ENCODE measurements at places on chromosomes 12 and 14.

- no peak for DNase-seq
Measured at GRCh38 chr14:57061009-57061711, 207.5 kb downstream of the EXOC5 start.

DNA sequence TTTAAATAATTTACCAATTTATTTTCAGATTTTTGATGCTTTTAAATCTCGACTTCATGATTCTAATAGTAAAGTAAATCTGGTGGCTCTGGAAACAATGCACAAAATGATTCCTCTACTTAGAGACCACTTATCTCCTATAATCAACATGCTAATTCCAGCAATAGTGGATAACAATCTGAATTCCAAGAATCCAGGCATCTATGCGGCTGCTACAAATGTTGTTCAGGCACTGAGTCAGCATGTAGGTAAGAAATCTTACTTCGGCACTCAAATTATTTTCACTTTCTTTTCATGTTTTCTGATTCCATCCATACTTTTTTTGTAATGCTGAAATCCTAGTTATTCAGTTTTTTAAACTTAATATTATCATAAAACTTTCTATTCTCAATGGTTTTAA is 15.5 kb upstream of the PRPF39 start:
- DNase-seq = no peak

GRCh38 chr14:89367779-89368120 is 49.3 kb downstream of the FOXN3 start:
- DNase-seq = no peak

DNA sequence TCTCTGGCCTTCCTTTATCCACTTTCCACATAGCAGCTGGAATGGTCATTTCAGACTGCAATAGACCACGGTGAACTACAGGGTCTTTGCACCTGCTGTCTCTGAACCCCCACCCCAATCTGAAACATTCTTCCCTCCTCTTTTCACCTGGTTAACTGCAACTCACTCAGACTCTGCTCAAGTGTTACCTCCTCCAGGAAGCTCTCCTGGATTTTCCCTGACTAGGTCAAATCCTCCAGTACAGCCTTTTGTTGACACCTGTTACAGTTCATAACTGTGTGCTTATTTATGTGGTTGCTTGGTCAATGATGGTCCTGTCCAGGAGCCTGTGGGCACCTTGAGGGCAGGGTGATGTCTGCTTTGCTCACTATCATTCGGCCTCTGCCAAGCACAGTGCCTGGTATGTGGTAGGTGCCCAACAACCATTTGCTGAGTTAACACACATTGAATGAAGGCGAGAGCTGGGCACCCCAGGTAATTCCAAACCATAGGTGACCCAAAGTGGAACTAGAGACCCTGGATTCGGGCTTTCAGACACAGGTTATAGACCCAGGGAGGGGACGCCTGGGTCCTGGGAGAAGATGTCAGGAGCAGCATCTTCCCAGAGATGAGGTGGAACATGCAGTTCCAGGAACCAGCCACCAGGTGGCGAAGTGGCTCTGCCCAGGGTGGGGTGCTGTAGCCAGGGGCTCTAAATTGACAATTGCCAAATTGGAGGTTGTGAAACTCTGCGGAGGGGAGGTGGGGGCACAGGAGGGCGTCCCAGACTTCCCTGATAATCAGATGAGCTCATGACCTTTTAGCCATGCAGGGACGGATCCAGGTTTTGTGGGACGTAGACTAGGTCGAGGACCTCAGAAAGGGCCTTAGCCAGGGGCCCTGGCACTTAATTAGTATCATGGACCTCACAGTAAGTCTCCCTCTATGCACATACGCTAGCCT is 28.1 kb downstream of the TRPV4 start:
- peak; percentile 79 for DNase-seq

Measured in germinal center (tissue), 1 donor.